ENCODE measurements at places on chromosomes 3 and 15.

- no peak for DNase-seq
Measured at GRCh38 chr3:27639271-27639670, 82.9 kb downstream of the EOMES start.

GRCh38 chr3:42639192-42639591 lies 14.3 kb upstream of the ZBTB47 start:
- DNase-seq = no peak

GRCh38 chr3:24588629-24589512 lies 94.2 kb upstream of the THRB start:
- DNase-seq = no peak

DNA sequence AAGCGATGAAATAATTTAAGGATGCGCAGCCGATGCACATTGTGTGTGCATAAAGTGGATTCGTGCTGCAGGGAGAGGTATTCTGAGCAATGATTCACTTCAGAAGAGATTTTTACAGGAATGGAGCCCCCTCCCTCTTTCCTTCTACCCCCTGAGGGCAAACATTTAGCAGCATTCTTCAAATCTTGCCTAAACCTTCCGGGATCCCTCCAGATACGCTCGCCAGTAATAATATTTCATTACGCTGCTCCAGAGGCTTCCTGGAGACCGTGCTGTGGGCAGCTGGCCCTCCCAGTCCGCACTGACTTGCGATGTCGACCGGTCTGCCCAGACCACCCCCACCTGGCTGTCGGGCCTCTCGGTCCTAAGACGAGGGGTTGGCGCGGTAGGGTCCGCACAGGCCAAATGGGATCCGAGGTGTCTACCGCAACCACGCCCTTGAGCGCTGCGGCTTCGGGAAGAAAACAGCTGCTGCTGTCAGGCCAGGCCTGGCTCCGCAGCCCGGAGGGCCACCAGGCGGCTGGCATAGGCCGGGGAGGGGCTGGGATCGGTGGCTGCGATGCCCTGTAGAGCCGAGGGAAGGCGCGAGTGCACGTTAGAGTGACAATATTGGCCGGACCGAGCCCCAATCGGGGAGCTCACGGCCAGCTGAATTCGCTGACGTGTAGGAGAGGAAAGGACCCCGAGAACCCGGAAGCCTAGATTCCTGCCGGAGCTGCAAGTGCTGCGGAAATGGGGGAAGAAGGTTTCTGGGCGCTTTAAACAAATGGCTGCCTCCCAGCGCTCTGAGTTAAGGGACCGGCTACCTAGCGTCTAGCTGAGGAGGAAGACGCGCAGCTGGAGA lies 14.3 kb downstream of the ZIC4 start:
- DNase-seq = no peak

GRCh38 chr3:106930086-106930485 lies 447.2 kb upstream of the CCDC54 start:
- no peak for DNase-seq

GRCh38 chr3:87856126-87856525 lies 202.7 kb downstream of the CGGBP1 start:
- no peak for DNase-seq

GRCh38 chr15:90654233-90655136 lies 62.7 kb upstream of the BLM start:
- DNase-seq = no peak

DNA sequence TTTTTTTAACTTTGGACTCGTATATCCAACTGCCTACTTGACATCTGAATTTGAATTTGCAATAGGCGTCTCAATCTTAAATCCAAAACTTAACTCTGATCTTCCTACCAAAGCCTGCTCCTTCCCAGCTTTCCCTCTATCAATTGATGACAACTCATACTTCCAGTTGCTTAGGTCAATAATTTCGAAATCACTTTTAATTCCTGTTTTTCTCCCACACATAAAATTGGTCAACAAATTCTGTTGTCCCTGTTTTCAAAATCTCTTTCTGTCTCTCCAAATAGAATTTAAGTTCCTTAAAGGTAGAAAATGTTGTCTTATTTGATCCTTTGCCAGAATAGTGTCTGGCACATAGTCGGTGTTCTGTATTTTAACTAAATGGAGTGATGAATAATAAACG lies 332.4 kb downstream of the SATB1 start:
- no peak for DNase-seq

GRCh38 chr3:77524463-77524862 lies 484.6 kb downstream of the ROBO2 start:
- DNase-seq = no peak

DNA sequence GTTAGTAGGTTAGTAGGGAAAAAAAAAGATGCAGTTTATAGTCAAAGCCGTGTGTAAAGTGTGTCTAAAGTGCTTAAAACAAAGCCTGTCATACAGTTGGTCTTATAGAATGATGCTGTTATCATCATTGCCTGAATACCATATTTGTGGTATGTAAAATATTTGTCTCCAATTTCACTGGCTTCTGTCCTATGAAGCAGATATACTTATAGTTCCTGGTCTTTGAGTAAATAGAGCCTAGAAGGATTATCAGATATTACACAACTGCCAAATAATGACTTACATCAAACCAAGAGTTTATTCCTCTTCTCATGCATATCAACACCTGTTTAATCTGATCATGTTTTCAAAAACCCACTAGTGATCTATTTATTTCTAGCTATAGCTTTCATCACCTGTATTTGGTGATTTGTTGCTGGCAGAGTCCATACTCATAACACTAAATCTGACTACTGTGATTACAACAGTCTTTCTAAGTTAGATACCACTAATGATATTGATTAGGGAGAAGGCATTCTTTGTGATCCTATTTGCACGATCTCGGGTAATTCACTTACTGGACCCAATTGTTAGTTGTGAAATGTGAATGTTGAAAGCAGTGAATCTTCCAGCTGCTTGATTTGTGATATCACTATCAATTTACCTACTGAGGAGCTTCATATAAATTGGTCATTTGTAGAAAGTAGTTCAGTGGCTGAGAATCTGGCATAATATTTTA lies 413.7 kb downstream of the LPP start:
- DNase-seq = no peak

GRCh38 chr3:158750016-158750415 lies 17.8 kb upstream of the RARRES1 start:
- DNase-seq = no peak

GRCh38 chr15:51263726-51264125 lies 74.7 kb downstream of the CYP19A1 start:
- DNase-seq = no peak

DNA sequence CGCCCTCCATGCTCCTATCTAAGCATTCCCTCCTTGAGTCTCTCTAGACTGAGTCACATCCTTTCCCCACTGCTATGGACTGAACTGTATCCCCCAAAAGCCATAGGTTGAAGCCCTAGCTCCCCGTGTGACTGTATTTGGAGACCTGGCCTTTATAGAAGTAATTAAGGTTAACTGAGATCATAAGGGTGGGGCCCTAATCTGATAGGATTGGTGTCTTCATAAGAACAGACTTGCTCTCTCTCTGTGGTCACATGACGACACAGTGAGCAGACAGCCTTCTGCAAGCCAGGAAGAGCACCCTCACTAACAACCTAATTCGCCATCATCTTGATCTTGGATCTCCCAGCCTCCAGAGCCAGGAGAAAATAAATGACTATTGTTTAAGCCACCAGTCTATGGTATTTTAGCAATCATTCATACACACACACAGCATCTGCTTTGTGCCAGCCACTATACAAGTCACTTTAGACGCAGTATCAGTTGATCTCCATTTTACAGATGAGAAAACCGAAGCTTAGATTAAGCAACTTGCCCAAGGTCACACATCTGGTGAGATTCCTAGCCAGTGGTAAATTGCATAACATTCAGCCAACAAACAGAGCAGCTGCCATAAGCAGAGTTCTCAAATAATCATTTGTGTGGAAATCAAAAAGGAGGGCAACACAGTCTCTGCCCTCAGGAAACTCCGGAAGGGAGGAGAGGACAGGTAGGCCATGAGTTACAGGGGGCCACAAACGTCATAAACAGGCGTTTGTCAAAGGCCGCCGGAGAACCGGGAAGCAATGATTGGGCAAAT lies 66.3 kb upstream of the HES1 start:
- no peak for DNase-seq

GRCh38 chr15:78004919-78005634 lies 72.4 kb downstream of the TBC1D2B start:
- DNase-seq = no peak

DNA sequence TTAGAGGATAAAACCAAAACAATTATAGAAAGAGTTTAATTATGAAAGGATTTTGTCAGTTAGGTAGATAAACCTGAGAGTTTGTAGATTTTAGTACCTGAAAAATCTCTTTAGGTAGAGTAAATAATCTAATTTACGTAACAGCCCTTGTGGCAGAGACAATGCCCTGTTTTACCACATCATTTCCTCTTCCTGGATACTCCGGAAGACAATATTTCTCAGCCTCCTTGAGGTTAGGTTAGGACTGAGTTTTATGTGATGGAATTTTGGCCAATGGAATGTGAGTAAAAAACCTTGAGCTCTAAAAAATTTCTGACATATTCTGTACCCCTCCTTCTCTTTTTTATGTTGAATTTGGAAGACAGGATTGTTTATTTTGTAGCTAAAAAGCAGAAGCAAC lies 50.7 kb upstream of the TPRG1 start:
- no peak for DNase-seq

GRCh38 chr15:62063825-62064635 lies 2.7 kb upstream of the C2CD4A start:
- no peak for DNase-seq

DNA sequence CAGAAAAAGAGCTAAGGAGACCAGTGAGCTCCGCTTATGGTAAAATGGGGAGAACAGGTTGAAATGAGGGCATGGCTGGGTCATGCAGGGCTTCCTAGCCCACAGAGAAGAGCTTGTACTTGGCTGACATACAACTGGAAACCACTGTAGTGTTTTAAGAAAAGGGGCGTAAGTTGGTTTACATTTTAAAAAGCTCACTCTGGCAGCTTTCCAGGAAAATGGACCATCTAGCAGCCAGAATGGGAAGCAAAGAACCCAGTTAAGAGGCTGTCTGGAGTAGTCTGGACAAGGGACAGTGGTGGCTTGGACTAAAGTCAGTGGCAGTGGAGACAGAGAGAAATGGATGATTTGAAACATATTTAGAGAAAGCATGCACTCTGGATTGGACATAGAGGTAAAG lies 1.9 kb downstream of the MORC1 start:
- DNase-seq = no peak

DNA sequence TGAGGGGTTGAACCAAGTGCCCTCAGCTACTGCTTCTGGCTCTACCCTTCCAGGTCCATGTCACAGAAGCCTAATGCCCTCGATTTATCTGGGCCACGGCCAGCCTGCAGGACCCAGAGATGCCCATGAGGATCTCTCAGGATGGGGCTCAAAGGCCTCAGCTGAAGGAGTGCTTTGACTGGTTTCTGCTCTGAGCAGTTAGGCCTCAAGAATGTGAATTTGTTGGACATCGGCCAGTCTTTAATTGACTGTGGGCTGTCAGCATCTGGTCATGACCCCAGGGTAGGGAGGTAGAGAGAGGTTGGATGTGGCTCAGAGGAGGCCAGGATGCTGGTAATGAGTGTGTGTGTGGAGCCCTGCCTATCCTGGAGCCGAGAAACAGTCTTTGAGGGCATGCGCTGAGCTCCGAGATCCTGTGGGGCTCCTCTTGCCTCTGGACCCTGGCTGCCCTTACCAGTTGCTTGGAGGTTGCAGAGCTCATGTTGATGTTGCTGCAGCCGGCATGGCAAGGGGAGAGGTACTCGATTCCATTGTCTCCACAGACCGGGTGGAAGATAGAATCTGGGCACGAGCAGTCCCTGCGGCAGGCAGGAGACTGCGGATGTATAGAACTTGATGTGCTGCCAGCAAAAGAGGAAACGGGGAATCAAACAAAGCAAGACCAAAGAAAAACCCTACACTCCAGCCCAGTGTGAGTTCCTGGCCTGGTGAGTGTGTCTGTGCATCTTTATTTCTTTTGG lies 49.1 kb upstream of the RAB6B start:
- no peak for DNase-seq

GRCh38 chr3:195906865-195907683 lies 1.3 kb downstream of the TNK2 start:
- peak; percentile 60 for DNase-seq

DNA sequence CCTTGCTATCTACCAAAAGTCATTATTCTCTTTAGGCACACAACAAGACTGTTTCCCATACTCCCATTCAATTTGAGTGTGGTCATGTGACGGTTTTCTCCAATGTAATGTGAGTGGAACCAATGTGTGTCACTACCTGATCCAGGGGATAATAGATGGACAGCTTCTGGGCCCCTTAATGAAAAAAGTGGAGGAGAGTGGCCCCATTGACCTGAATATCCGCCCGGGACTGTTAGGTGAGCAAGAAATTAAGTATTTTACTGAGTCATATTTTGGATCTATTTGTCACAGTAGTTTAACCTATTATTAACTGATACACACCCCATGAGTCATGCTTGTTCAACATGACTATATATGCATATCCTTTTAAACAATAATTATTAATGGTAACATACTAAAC lies 15.1 kb upstream of the ARID3B start:
- DNase-seq = no peak

- peak; percentile 7 for DNase-seq
Measured at GRCh38 chr3:32143849-32144757, 37.7 kb downstream of the GPD1L start.

DNA sequence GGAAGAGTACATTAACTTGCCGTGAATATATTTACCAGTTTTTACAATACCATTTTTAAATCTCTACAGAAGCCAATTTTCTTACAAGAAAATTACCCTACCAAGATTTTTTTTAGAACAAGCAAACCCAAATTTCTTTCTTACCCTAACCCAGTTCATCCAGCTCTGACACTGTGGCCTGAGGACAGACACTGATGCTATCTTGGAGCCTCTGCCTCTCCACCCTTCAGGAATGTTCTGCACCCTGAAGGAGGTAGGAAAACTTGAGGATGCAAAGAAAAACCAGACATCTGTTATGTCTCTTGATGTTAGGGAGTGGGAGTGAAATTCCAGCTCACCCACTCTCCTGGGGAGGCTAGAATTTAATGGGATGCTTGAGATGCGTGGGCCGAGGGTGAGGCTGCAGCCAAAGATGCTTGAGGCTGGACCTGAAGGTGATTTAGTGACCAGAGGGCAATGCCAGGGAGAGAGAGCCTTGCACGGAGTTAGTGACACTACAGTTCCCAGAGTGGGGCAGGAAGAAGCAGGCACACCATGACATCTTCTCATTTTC lies 69.9 kb downstream of the LIPC start:
- DNase-seq = no peak

- no peak for DNase-seq
Measured at GRCh38 chr3:22170370-22170769, 419.4 kb upstream of the ZNF385D start.

DNA sequence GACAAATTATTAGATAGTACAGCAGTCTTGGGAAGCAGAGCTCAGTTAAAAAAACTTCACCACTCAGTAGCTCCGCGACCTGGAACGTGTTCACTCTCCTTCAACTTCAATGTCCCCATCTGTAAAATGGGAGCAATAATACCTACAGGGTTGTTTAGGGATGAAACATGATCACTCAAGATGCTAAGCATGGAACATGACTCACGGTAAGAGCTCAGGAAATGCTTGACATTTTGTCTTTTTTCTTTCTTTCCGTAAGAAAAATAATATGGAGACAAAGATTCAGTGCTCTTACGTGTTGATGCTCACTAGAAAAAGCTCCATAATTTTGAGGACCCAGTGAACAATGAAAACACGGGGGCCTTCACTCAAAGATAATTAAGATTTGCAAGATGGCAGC lies 606.7 kb upstream of the MDFIC2 start:
- no peak for DNase-seq
